ENCODE measurements at places on chromosomes 7 and 10.

- DNase-seq: peak; percentile 55
Observed at GRCh38 chr7:157397036-157397720, 60.4 kb downstream of the DNAJB6 start.

DNA sequence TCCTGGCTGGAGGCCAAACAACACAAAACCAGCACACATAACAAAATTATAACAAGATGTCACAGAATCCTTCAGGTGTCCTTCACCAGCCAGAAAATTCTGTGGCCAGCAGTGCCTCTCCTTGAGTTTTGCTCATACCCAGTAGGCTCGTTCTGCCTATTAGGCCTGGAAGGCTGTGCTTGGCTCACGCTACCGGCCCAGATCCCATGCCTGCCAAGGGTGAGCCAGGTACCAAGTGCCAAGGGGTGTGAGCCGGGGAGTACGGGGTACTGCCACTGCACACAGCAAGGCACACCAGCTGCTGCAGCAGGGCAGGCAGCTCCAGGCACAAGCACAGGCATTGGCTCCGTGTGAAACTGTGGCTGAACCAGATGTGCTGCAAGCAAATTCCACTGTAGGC is 1562.0 kb downstream of the REEP3 start:
- no peak for DNase-seq

GRCh38 chr7:151123822-151124464 is 37.7 kb downstream of the AGAP3 start:
- DNase-seq: peak; percentile 88

DNA sequence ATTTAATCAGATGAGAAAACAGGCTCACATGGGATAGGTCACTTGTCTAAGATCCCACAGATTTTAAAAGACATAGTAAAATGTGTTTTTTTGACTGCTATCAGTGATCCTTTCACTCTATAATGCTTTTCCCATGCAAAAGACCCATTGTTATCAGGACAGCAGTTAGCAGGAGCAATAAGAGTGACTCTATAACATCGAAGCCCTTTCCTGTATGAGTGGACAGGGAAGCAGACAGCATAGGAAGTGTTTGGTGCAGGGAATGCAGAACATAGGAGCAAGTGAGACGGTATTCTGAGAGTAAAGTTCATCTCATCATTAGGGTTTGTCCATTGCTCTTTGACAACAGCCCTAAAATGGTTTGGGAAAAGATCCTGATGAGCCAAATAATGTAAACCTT is 68.5 kb downstream of the SLC25A13 start:
- no peak for DNase-seq

DNA sequence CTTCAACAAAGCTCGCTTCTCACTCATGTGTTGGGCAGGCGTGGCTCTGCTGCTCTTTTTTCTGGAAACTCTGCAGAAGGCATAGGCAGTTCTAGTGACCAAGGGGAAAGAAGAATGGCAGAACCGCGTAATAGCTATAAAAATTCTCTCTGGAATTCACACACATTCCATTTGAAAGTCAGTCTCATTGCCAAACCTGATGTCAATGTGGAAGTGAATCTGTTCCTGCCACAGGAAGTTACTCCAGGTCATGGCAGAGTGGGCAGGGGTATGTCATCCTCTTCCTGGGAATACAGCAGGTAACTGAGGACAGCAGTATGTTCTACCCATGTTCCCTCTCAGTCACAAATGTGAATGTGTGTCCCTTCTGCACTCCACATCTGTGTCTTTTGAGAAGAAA is 8.2 kb upstream of the PAXIP1 start:
- no peak for DNase-seq

GRCh38 chr10:60573336-60573735 is 183.7 kb upstream of the ANK3 start:
- DNase-seq: no peak
